ENCODE measurements at places on chromosomes 7 and 10.

DNA sequence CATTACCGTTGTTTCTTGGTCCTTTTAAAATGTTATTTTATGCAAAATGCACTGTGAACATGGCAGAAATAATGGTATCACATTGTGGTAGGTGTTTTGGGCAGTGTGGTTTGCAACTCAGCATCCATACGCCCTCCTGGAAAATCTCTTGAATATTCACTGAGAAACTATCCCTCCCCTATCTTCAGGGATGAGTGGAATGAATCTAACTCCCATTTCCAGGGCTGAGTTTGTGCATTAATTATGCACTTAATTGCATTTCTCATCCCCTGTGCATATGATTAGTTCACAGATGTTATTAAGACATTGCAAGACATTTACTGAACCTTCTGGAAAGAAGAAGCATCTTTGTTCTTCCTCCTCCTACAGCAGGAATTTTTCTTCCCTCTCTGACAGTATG lies 36.5 kb downstream of the CFAP43 start:
- no peak for DNase-seq

DNA sequence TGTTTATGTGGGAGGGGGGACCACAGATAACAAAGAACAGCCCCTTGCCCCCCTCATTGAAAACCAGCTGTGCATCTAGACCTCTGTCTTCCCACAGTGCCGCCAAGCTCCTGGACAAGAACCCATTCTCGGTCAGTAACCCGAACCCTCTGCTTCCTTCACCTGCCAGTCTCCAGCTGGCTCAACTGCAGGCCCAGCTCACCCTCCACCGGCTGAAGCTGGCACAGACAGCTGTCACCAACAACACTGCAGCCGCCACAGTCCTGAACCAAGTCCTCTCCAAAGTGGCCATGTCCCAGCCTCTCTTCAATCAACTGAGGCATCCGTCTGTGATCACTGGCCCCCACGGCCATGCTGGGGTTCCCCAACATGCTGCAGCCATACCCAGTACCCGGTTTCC lies 91.0 kb upstream of the PDCD4 start:
- no peak for DNase-seq

- DNase-seq = no peak
Measured at GRCh38 chr10:80253266-80253962, 36.0 kb downstream of the MAT1A start.

GRCh38 chr10:8369666-8370065 lies 315.2 kb downstream of the GATA3 start:
- no peak for DNase-seq

GRCh38 chr7:54888067-54888733 lies 129.2 kb upstream of the SEC61G start:
- no peak for DNase-seq

- no peak for DNase-seq
Measured at GRCh38 chr7:115731796-115732471, 298.6 kb downstream of the TFEC start.

GRCh38 chr7:2399848-2400587 lies 3.4 kb upstream of the CHST12 start:
- peak; percentile 88 for DNase-seq

DNA sequence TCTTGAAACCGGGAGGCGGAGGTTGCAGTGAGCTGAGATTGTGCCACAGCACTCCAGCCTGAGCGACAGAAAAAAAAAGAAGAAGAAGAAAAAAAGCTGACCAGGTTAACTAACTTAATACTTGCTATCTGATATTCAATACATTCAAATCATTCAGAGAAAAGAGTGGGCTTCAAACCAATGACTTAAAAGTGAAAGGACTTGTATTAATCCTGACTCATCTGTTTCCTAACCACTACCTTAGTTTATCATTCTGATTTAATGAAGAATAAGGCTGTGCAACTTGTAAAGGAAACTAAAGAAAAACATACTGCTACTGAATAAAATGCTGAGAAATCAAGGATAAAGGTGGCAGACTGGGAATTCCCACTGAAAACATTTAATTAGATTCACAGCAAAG lies 128.4 kb downstream of the NRBF2 start:
- no peak for DNase-seq

DNA sequence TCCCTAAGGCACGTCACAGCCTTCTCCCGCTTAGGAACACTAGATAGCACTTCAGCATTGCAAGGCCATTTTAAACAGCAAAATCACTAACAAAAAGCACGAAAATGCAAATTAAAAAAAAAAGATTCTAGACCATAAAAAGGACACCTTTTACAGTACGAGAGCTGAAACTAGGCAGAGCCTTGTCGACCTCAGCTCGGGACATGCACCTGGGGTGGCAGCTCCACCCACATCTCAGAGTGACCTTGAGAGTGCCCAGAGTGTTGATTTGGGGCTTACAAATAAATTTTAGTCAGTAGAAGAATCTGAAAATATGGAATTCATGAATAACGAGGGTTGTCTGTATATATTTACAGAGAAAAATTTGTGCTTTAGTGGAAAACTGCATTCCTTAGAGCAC lies 1.1 kb downstream of the MRPS24 start:
- DNase-seq = no peak

- DNase-seq = peak; percentile 43
Measured at GRCh38 chr7:75575488-75576121, 83.5 kb downstream of the SPDYE5 start.

GRCh38 chr7:111082351-111082750 lies 8.6 kb upstream of the LRRN3 start:
- DNase-seq = no peak

DNA sequence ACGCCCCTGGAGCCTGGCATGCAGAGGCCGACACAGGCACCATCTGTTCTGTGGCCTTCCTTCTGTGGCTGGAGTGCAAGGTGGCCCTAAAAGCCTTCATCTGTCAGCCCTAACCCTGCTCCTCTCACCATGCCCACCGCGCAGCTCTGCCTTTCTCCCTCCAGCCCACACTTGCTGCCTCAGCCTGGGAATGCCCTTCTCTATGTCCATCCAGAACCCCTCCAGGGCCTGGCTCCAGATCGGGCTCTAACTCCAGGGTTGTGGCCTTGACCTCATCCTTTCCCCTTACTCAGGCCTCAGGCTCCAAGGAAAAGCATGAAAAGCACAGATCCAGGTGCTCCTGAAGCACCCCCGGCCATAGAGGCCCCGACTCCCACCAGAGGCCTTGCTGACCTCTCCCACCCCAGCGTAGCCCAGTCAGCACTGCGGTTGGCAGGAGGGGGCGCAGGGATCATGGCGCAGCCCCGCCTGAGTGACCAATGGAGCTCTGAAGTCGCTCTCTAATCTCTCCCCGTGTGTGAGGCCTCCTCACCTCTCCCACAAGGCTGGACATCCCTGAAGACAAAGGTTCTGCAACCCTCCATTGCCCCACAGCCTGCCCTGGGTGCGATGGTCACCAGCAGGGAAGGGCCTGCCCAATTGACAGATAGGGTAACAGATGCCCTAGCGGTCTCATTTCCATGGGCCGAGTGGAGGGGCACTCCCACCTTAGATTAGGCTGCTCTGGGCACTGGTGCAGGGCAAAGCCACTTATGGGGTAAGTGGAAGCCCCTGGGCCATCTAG lies 9.2 kb downstream of the ZCCHC24 start:
- no peak for DNase-seq

- no peak for DNase-seq
Measured at GRCh38 chr10:1036341-1036791, 10.7 kb upstream of the IDI2 start.

- DNase-seq = no peak
Measured at GRCh38 chr10:113590581-113590980, 37.7 kb downstream of the HABP2 start.

DNA sequence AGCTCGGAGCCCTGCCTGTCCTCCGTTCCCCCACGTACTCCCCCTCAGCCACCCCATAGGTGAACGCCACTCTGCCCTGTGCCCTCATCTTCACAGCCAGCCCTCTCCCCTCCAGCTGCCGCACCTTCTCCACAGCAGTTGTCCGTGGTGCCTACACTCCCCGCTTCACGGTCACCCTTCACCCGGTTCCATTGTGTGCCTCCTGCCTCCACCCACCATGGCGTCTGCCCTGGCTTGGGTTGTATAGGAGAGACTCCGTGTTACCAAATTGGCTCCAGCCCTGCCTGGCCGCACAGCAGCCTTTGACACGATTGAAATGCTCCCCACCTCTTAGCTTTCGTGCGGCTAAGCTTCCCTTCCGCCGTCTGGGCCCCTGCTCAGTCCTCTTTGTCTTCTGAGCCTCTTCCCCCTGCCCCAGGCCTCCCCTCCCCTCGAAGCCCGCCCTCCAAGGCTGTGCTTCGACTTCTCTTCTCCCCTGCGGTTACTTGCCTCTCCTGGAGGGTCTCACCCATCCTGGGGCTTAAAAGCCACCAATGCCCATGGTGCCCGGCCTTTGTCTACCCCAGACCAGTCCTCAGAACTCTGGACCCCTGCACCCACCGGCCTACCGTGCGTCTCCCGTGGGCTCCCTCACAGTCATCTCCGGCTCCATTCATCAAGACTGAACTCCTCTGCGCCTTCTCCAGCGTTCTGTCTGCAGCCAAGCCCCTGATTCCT lies 18.5 kb upstream of the NODAL start:
- no peak for DNase-seq

GRCh38 chr7:107596881-107597581 lies 17.0 kb downstream of the BCAP29 start:
- DNase-seq = no peak

DNA sequence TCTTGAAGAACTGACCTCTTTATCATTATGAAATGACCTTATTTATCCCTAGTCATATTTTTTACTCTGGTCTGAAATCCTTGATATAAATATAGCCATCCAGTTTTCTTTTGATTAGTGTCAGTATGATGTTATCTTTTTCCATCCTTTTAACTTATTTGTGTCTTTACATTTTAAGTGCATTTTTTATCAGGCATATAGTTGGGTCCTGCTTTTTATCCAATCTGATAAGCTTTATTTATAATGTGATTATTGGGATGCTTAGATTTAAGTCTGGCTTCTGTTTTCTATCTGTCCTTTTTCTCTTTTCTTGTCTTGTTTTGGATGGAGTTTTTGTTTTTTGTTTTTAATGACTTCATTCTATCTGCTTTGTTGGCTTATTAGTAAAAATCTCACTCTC lies 119.2 kb downstream of the ARHGAP22 start:
- no peak for DNase-seq

- DNase-seq = no peak
Measured at GRCh38 chr7:38824948-38825347, 84.0 kb downstream of the VPS41 start.

DNA sequence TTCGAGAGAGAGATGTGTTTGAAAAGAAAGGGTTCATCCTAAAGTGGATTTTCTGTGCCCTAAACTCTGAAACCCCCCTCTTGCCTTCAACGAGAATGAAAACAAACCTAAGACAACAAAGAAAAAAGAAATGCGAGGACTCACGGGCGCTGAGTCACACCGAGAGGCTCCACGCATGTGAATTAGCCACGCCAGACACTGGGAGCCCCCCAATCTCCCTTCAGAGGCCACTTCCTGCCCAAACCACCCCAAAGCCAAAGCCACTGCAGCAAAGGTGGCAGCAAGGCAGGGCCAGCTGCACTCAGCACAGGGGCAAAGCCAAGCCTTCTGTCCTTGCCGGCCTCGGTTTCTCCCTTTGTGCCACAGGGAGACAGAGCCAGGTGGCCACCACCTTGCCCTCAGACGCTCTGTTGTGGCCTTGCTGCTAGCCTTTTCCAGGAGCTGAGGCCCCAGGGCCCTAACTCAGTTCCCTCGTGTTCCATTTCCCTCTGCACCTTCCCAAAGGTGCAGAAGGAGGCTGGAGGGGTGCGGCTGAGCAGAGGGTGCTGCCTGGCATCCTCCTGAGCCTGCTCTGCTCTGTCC lies 93.3 kb downstream of the FAM53B start:
- DNase-seq = no peak
